ENCODE measurements at places on chromosomes 1 and 21.
A peak's percentile ranks its signal among the peaks of the same experiment; 100 is the strongest.

GRCh38 chr1:91876040-91876470 lies 9.9 kb downstream of the TGFBR3 start:
- DNase-seq: no peak

DNA sequence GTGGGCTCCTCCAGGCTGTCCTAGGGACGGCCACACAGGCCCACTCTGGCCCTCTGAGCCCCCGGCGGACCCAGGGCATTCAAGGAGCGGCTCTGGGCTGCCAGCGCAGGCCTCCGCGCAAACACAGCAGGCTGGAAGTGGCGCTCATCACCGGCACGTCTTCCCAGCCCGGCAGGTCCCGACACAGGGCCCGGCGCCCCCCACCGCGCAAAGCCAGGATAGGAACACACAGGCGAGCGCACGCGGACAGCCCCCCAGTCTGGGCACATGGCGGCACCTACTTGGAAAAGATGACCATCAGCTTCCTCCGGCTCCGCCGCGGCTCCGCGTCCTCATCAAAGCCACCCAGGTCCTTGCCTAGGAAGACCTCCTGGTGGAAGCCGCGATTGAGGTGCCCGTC lies 3.6 kb downstream of the SDF4 start:
- no peak for DNase-seq

DNA sequence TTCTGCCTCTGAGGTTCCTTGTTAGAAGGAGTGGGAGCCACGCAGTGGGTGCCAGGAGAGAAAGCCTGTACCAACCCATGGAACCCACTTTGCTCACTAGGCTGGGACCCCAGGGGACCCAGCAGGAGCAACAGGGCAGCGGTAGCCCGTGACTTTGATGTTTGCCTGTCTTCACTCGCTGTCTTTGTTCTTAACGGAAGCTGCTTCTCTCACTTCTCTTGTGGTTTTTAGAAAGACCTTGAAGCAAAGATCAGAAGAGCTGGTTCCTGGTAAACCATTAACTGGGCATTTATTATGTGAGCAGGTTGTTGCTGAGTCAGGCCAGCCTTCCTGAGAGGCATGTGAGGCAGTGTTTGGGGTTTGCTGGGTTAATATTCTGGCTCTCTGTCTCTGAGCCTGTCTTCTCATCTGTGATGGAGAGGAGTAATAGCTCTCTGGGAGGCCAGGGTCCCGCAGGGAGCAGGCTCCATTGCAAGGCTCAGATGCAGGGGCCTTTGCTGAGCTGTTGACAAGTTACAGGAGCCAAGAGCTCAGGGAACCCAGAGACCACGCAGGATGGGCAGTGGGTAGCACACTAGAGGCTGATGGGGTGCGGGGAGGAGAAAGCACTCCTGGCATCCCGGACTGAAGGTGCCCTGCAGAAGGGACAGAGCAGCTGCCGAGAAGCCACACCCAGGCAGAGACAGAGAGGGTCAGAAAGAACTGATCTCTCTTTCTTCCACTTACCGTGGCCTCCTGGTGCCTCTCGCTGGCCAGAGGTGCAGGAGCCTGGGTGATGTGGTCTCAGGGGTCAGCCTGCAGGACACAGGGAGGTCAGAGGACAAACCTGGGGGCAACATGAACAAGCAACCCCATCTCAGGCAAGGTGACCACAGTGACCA lies 367.5 kb upstream of the C1orf174 start:
- no peak for DNase-seq

DNA sequence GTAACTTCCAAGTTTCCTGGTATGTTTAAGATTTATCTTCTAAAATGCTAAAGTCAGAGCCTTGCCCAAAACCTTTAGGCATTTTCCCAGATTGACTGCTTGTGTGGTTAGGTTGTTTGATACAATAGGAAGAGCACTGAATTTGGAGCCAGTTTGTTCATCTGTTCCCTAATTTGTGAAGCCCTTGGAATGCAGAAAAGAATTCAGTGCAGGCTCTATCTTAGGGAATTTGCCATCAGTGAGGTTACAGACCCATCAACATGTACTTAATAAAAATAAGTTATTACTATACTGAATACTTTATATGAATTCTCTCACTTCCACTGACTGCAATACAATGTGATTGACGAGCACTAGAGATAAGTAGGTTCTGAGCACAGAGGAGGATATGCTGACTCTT lies 120.2 kb downstream of the PIK3R3 start:
- DNase-seq: peak; percentile 54

GRCh38 chr1:36212782-36213181 lies 11.5 kb upstream of the THRAP3 start:
- no peak for DNase-seq

DNA sequence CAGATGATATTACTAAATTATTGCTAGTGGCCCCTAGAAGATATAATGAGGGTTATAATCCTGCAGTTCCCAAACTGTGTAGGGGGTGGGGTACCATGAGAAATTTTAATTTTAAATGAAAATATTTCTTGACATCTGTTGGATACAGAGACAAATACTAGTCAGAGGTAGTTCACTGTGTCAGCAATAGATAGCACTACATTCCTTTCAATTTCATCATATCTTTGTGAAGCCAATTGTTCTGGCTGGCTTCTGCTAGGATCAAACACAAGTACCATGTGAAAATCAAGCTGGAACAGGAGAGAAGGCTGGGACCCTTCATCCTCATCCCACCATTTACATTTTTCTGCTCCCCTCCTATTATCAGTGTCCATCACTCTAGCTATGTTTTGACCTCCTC lies 208.1 kb downstream of the USH2A start:
- DNase-seq: peak; percentile 49

- no peak for DNase-seq
These were observed 704 bp downstream of the WDR4 start for GRCh38 chr21:42878678-42878992.

GRCh38 chr1:243503155-243503554 lies 247.3 kb downstream of the SDCCAG8 start:
- DNase-seq: peak; percentile 24

- DNase-seq: no peak
These were observed 3.9 kb upstream of the AIRE start for GRCh38 chr21:44281801-44282200.

DNA sequence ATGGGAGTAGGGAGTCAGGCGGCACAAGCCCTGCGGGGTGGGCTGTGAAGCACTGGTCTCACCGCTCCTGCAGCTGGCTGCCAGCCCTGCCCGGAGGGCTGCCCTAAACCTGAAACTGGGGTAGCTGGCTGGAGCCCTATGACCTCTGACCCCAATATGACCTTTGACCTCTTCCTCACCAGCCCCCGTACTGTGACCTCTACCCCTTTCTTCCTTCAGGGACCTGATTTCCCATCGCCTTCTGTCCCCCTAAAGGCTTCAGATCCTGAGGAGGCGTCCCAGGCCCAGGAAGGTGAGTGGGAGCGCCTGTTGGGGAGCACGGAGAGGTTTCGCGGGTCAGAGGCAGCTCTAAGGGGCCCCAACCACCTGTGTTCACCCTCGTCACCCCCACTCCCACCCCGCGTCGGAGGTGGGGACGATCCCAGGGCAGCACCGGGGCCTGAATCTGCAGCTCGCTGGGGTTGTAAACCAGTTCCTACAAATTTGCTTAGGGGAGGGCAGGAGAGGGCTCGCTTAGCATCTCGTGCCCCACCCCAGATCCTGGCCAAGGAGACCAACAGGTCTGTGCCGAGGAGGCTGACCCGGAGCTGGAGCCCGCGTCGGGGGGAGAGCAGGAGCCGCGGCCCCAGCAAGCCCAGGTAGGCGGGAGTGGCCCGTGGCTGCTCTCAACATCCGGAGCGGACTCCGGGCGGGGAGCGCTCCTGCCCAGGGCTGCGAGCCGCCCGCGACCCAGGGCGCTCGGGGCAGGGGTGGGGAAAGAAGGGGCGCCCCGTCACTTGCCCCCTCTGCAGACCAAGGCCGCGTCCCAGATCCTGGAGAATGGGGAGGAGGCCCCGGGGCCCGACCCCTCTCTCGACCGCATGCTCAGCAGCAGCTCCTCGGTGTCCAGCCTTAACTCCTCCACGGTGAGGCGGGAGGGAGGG lies 7.3 kb downstream of the SYTL1 start:
- no peak for DNase-seq

DNA sequence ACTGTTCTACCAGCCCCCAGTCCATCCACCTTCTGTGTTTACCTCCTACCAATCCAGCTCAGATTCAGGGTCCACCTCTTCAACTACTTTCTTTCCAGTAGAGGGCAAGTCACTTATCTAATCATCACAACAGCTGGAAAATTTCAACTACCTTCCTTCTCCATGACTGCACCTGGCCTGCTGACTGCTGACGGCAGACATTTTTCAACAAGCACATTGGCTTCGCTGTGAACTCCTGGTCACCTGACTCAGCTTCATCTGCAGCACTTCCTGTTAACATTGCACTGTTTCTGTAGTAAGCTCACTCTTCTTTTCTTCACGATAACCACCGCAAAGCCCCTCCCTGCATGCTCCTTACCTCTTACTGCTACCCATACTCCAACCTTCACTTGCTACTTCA lies 405.7 kb downstream of the NTNG1 start:
- no peak for DNase-seq

- DNase-seq: no peak
These were observed 6.3 kb downstream of the MX2 start for GRCh38 chr21:41367945-41368734.

GRCh38 chr1:164261691-164262240 lies 297.2 kb upstream of the PBX1 start:
- no peak for DNase-seq

- DNase-seq: peak; percentile 93
These were observed 58.7 kb upstream of the APOBEC4 start for GRCh38 chr1:183711741-183712361.

DNA sequence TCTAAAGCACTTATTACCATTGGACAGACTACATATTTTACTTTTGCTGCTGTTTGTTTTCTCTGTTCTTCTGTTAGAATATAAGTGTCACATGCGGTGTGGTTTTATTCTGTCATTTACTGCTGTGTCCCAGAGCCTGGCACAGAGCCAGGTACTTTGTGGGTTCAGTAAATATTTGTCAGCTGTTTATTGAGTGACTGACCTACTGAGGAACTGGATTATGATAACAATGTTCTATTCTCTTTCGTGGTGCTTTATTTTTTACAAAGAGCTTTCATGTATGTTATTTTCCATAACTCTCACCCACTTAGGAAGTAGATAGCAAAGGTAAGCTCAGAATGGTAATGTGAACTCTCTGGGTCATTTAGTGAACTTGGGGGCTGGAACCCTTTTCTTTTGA lies 118.8 kb downstream of the RWDD3 start:
- DNase-seq: no peak

DNA sequence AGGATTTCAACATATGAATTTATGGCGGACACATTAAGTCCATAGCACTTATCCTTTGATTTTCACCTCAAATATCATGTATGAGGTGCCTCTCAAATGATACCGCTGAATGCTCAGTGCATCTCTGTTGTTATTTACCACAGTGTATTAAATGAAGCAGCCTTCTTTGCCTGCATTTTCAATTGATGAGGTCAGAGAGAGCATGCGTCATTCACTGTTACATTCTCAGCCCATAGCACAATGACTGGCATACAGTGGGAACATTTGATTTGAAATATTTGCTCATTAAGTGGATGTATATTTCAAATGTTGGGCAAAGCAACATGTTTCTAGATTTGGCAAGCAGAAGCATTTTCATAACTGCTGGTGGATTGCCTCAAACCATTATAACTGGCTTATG lies 45.7 kb downstream of the LRRC7 start:
- DNase-seq: no peak

GRCh38 chr21:17436626-17437111 lies 76.2 kb upstream of the CXADR start:
- no peak for DNase-seq

GRCh38 chr1:247243524-247244137 lies 12.2 kb upstream of the VN1R5 start:
- no peak for DNase-seq

DNA sequence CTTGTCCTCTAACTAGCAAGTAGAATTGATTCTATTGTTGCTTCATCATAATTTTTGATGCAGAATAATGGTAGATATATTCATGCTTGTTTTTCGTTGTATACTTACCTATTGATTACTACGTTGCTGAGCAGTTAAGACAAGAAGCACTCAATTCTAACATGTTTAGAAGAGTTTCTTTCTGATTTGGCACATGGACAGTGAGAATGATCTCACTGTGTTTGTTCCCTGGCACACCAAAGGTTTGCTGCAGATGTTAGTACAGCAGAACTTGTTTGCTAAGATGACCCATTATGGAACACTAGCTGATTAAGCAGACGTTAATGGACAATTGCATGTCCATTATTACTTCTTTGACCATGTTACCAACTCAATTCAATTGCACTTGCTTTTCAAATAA lies 184.7 kb upstream of the SGIP1 start:
- DNase-seq: no peak

- peak; percentile 12 for DNase-seq
These were observed 191.7 kb downstream of the TTLL7 start for GRCh38 chr1:83807231-83807630.

- peak; percentile 8 for DNase-seq
These were observed 51.3 kb upstream of the GFI1 start for GRCh38 chr1:92538048-92538412.

DNA sequence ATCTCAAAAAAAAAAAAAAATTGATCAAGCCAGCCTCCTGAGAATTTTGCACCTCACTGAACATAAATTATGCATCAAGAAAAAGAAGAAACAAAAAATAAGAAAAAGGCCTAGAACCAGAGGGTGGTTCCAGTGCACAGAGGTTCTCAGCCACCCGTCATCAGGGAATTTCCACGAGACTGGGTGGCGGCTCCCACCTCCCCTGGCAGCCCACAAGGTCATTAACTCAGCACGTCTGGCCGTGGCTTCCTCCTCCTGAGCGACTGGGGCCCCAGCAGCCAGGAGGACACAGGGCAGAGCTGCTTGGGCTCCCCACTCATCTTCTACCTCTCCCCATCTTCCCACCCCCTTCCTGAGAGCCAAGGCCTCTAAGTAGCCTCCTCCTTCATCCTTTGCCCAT lies 15.7 kb upstream of the TMEM51 start:
- no peak for DNase-seq

GRCh38 chr1:23288671-23289070 lies 55.4 kb downstream of the HNRNPR start:
- no peak for DNase-seq

DNA sequence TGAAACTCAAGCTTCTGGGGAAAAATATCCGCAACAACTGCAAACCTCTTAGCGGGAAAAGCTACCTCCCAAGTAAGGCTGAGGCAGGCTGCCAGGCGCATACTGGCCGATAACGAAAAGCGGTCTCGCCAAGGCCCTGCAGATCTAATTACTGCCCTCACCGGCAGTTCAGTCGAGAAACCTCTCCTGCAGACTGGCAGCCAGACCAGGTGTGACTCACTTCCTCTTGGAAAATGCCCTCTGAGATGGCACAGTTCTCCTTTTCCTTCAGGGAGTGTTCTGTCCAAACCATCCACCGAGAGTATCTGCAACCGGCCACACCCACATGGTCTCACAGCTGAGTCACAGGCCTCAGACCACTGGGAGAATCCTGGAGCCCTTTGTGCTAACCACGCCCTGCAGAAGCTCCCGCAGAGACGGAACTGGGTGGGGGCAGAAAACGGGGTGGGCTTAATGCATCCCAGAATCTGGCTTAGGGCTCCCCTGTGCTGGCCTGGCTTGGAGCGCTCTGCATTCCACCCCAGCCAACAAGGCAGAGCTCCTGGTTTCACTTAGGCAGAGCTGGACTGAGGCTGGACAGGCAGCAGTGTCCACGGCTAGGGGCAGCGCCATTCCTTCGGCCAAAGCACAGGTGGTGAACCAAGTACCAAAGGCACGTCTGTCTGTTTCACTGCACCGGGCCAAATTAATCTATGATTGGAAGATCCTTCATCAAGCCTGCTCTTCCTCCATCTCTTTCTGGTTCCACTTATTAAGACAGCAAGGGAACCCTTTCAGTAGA lies 1.2 kb downstream of the S100A10 start:
- DNase-seq: peak; percentile 88

GRCh38 chr1:40740039-40740996 lies 43.3 kb upstream of the KCNQ4 start:
- no peak for DNase-seq

GRCh38 chr1:173914366-173914871 lies 2.7 kb downstream of the SERPINC1 start:
- DNase-seq: no peak
